ENCODE measurements at places on chromosomes 2 and 18. TPM values are rescaled to one million over a fixed set of nuclear protein-coding genes. Genes with fewer than 3 reads are reported as not detected.

- no peak for DNase-seq
These were observed 13.6 kb upstream of the ADI1 start for GRCh38 chr2:3532941-3533340.

- DNase-seq, result no peak
These were observed 73.7 kb upstream of the MYCN start for GRCh38 chr2:15866563-15867193.

GRCh38 chr18:24627644-24628315, 167.3 kb downstream of the HRH4 start:
- no peak for DNase-seq

- no peak for DNase-seq
These were observed 1.2 kb downstream of the ANKMY1 start for GRCh38 chr2:240556553-240557100.

DNA sequence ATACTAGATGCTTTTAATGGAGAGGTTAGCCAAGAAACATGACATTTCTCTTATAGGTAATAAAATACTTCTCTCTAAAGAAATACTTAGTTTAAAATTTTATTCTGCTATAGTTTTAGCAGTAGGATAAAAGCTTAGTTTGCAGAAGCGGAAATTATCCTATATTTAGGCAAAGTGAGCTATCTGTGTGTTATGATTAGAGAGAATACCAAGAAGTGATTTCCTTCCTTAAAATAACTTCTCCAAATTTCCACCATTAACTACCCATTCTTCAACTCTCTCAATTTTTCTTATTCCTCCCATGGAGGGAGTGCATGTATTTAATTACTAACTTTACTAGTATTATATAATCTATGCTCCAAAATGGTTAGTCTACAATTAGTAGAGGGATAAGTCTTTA, 15.8 kb upstream of the IL1RL1 start:
- DNase-seq, result no peak

DNA sequence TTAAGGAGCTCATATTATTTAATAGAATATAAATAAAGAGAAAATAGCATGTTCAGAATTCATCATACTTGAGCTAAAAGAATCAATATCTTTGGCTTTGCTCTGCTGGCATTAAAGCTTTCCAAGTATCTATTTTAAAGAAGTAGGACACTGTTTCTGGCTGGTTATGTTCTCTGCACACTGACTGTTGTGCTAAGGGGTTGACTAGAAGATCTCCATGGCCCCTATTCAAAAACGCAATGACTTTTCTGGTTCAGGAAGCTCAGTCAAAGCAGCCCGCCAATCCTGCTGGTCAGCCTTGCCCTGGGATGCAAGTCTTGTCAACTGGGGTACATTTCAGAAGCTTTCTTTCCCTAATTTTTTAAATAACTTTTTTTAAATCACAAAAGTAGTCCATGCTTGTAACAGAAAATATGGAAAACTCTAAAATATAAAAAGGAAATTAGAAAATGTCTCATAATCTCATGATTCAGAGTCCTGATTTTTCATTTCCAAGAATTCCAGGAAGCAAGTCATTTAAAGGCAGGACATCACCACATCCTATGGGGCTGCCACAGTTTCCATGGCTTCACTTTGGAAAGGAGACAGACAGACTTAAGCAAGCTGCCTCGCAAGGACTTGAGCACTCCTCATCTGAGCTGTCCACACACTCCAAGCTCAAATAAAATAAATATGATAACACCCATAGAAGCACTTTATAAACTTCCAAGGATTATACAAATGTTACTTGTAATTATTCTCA, 195.1 kb downstream of the TXNL1 start:
- DNase-seq, result no peak

The CHN1 gene
- 207 TPM for polyA plus RNA-seq

- DNase-seq, result peak; percentile 99
These were observed 84.6 kb downstream of the MAIP1 start for GRCh38 chr2:200039724-200040650.

The GATA6 gene
- polyA plus RNA-seq, result 1.3 TPM

GRCh38 chr2:164739966-164740365, 101.7 kb downstream of the COBLL1 start:
- DNase-seq, result no peak

- no peak for DNase-seq
These were observed 140.5 kb upstream of the PELI1 start for GRCh38 chr2:64284751-64285150.

The HAAO gene
- polyA plus RNA-seq, result 4.2 TPM

DNA sequence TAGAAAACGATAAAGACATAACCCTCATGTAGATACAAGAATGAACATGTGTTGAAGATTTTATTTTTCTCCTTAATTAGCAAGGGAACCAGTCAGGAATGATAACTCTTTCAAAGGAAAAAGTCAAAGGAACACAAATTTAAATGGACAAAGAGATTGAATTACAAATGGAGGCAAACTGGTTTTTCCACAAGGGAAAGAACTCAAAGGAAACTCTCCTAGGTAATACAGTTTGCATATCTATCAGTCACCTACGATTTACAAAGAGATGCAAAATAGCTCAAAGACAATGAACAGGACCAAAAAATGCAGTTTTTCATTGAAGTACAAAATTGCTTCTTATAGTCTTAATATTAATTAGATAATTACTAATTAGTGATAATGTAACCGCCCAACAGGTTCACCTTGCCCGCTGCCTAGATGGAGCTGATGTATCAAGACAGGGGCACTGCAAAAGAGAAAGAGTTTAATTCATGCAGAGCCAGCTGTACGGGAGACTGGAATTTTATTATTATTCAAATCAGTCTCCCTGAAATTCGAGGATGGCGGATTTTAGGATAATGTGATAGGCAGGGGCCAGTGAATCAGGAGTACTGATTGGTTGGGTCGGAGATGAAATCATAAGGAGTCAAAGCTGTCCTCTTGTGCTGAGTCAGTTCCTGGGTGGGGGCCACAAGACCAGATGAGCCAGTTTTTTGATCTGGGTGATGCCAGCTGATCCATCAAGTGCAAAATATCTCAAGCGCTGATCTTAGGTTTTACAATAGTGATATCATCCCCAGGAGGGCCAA, 151.0 kb downstream of the TMEM17 start:
- no peak for DNase-seq

The ZBTB7C gene
- polyA plus RNA-seq, result not detected

DNA sequence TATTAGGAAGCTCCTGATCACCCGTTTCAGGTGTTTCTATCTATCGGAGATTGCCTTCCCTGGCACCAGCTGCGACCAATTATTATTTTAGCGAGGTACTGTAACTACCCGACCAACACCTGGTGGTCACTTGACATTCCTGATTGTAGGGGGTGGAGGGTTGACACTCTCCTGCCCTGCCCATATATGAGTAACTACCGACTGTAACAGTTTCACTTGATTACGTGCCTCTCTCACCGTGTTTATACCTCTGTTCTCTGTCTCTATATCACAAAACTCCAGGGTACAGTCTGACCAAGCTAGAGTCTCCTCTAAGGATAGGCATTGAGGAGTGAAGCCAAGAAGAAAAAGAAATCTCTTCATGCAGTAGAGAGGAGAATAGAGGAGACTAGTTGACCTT, 268.0 kb upstream of the LRATD1 start:
- no peak for DNase-seq

DNA sequence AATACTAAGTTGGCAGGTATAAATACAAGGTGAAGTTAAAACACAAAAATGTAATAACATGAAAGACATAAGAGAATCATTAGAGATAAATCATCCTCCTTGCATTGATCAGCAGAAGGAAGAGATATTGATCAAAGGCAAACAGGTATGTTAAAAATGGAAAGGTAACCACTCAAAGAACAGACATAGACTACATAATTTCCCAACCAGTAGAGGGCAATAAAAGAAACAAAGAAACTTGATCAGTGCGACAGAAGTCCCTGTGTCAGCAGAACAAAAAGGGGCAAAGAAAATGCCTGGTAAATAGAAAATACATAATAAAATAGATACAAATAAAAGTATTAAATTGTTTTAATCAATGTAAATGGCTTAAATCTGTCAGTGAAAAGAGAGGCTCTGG, 53.6 kb downstream of the FAM228A start:
- no peak for DNase-seq

- peak; percentile 79 for DNase-seq
These were observed 33.5 kb upstream of the ZEB2 start for GRCh38 chr2:144553379-144553778.

- DNase-seq, result no peak
These were observed 533.2 kb upstream of the TNP1 start for GRCh38 chr2:217392930-217393584.

GRCh38 chr2:222213049-222213448, 85.7 kb downstream of the PAX3 start:
- no peak for DNase-seq
